ENCODE measurements at places on chromosomes 6 and 20. TPM values are rescaled to one million over a fixed set of nuclear protein-coding genes. Genes with fewer than 3 reads are reported as not detected.

GRCh38 chr6:22411376-22412105 is 114.7 kb upstream of the PRL start:
- DNase-seq: no peak

Gene NANP
- polyA plus RNA-seq: 3.2 TPM

Gene CEP85L
- polyA plus RNA-seq: 9.1 TPM

Gene C20orf144
- 0.26 TPM for polyA plus RNA-seq

GRCh38 chr20:48338717-48339116 is 489.1 kb downstream of the PREX1 start:
- DNase-seq: no peak

- DNase-seq: no peak
Observed at GRCh38 chr6:18218233-18218632, 46.1 kb downstream of the DEK start.

Gene MAP7
- polyA plus RNA-seq: 44.7 TPM

Gene TGM3
- 0.08 TPM for polyA plus RNA-seq

Gene VSTM2L
- polyA plus RNA-seq: 0.54 TPM
